Cerebellum (tissue), 4 donors: ENCODE measurements at places on chromosomes 7 and 10.

DNA sequence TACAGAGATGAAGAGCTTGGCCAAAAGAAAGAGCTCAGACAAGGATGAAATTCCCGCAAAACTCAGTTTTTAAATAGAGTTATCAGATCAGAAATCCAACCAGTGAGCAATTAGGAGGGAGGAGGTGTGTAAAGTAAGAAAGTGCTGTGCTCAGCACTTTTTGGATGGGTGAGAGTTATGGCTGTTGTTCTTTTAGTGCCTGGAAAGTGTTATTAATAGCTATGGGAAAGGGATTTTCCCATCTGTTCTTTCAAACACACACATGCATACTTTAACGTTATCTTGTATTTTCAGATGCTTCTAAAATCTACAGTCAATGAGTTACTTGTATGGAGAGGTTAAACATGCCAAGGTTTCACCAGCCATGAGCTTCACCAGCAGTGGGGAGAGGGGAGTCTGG lies 107.3 kb upstream of the TMEM72 start:
- no peak for DNase-seq

- DNase-seq = no peak
These were observed 21.7 kb downstream of the DDIT4 start for GRCh38 chr10:72295330-72295910.

- no peak for DNase-seq
These were observed 6.8 kb downstream of the CYP26A1 start for GRCh38 chr10:93080350-93081046.

GRCh38 chr10:94583124-94583523 lies 37.5 kb downstream of the HELLS start:
- DNase-seq = no peak

GRCh38 chr10:73467206-73467605 lies 28.6 kb downstream of the PPP3CB start:
- no peak for DNase-seq

DNA sequence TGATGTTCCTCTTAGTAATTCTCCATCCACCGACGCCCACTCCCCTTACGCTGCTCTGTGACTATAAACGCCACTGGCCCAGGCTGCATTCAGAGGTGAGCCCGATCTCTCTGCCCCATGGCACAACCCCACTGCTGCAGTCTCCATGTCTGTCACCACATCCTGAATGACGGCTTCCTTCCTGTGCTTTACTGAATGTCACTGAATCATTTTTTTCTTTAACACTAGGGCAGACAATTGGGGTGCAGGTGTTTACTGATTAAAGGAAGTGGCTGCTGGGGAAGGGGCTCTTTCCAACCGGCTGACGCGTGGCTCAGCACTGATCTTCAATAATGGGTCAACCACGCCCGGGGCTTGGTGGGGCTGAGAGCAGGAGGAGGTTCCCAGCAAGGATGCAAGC lies 208.3 kb downstream of the USP6NL start:
- no peak for DNase-seq

DNA sequence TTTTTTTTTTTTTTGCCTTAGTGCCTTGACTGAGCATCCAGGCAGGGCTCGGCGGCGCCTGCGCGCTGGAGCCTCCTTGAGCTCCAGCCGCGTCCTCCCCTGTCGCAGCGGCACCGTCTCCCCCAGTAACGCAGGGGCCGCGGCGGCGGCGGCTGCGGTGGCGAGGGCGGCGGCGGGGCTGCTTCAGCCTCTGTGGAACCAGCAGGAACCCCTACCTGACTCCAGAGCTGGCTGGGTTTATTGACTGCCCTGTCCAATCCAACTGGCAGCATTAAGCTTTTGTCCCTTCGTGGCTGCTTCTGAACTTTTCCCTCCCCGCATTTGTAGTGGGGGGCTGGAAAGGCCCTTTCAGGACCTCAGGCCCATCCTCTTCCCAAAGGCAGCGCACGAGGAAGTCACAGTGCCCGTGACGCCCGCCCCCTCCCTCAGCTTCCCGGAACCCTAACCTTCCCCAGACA lies at the start of gene GPR85:
Gene GPR85 (minus strand): TSS at position 397 of the 458 bp plus-strand sequence. CDS start 2,106 bp downstream, outside the sequence.
- peak; percentile 77 for DNase-seq

- no peak for DNase-seq
These were observed 217.1 kb upstream of the FRMD4A start for GRCh38 chr10:14547816-14548215.

GRCh38 chr10:106560925-106561640 lies 603.4 kb downstream of the SORCS1 start:
- DNase-seq = no peak

GRCh38 chr10:103905441-103905840 lies 12.5 kb downstream of the STN1 start:
- peak; percentile 58 for DNase-seq

DNA sequence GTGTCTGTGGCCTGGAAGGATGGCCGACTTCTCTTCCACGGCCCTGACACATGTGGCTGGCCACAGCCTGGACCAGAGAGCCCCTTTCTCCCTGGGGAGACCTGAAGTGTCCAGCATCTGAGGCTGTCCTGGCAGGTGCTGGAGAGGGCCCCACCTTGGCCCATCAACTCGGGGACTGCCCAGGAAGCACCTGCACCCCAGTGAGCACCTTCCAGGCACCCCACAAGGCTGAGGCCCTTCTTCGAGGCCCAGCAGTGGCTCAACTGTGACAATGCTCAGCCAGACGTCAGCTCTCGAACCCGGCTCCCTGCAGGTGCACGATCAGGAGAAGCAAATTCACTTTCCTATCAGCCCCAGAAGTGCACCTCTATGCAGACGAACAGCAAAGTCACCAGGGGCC lies 24.3 kb downstream of the RGS10 start:
- DNase-seq = no peak

DNA sequence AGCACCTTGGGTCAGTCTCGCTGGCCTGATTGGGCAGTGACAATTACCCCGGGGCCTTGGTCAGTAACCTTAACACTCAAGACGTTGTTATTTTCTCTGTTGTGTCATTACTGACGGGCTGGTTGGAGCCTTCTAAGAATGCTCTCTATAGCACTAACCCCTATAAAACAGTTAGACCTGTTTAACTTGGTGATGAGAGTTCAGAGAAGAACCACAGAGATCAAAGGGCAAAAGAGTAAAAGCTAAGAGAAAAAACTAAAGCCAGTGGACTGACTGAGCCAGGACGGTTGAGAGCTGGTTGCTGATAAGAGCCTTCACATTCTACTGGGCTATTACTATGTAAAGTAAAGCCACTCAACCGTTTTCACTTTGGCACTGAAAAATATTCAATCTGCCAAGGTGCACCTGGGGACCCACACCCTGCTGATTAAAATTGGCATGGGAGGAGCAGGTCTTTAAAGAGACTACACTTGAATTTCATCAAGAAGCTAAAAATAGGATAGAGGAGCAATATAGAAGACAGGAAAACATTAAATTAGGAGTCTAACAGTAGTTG lies 13.6 kb upstream of the ITGB1 start:
- DNase-seq = peak; percentile 21

DNA sequence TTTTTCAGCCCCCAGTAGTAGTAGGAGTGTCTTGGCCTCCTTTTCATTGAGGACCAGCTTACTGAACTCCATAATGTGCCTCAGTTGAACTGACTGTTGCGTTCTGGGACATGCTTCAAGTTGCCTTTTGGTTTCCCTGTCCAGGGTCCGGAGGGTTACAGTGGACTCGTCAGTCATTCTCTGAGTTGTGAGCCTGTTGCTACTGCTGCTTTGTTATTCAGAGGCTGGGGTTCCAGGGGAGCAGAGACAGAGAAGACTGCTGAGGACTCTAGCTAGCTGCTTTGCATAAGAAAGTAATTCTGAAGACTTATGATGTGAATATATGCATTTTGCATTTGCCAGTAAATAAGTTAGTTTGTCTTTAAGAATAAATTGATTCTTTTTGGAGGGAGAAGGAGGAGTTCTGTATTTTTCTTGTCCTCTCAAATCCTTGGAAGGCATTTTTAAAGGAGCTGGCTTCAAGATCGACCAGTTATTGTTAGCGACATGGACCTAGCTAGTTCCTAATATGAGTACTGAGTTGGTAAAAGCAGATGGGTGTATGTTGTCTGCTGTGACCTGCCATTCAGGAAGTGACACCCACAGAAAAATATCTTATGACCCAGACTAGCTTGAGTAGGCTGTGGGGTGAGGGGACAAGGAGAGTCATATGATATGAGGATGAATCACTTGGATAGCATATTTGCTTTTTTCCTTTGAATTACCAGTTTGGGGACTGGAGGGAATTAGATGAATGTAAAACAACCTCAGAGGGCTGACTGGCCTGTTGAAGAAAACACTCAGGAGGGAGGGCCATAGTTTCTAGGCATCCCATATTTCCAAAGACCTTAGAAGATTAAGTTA lies 8.3 kb downstream of the PI4K2A start:
- DNase-seq = no peak

GRCh38 chr10:80461208-80462183 lies 7.4 kb downstream of the TSPAN14 start:
- no peak for DNase-seq

GRCh38 chr10:85596389-85596788 lies 770.2 kb downstream of the GRID1 start:
- DNase-seq = no peak

- DNase-seq = no peak
These were observed 6.9 kb downstream of the ARMC3 start for GRCh38 chr10:22934726-22935125.

DNA sequence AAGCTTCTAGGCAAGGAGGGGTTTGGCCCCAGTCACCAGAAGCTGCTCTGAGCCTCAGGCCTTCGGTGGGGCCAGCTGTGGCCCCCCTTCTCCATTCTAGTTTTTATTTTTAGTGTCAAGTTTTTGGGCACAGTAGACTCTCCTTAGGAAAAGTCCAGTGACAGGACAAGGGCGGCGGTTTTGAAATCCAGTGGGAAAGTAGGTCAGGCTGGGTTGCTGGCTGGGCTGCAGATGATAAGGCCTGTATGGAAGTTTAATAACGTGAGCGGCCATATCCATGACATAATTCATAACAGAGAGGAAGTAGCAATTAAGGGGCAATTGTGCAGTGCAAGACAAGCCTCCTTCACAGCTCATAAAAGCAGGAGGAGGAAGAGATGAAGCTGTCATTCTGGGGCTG lies 87.1 kb upstream of the ZNF716 start:
- DNase-seq = no peak

DNA sequence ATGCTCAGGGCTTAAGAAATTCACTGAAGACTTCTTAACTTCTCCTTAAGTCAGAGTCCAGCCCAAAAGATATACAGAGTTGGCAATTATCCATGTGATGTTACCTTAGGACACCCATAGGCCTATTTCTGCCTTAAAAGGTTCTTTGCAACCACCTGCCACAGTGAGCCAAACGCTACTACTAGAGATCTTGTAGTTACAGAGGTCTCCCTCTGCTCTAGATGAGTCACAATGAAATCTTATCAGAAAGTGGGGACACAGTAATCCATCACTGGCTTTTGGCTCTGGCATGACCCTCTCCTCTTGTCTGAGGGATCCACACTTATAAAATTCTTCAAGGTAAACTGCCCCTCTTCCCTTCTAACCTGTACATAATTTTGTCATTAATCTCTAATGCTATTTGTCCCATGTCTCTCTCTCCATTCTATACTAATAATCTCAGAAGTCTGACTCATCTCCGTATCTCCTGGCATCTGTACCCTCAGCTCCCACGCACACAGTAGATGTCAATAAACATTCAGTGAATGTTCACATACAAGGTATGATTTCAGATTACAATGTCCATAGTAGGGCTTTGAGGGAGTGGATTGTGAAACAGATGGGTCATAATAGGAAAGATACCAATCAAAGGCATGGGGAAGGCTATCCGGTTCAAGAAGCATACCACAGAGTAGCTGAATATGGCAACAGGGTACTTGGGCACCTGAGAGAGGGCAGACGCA lies 112.1 kb downstream of the SGMS1 start:
- DNase-seq = no peak

- no peak for DNase-seq
These were observed 1155.1 kb upstream of the SORCS1 start for GRCh38 chr10:108319434-108320222.

DNA sequence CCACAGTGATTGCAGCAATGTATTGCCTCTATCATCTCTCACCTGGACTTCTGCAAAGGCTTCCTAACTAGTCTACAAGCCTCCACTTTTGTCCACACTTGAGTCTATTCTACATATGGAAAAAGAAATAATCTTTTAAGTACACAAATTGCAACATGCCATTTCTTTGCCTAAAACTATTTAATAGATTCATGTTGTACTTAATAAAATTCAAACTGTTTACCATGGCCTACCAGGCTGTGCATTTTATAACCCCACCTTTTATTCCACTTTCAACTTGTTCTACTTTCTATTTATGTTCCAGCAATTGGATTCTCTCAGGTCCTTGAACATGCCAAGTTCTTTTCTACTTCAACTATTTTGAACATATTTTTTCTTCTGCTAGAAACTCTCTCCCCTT lies 128.7 kb downstream of the GPR85 start:
- no peak for DNase-seq

DNA sequence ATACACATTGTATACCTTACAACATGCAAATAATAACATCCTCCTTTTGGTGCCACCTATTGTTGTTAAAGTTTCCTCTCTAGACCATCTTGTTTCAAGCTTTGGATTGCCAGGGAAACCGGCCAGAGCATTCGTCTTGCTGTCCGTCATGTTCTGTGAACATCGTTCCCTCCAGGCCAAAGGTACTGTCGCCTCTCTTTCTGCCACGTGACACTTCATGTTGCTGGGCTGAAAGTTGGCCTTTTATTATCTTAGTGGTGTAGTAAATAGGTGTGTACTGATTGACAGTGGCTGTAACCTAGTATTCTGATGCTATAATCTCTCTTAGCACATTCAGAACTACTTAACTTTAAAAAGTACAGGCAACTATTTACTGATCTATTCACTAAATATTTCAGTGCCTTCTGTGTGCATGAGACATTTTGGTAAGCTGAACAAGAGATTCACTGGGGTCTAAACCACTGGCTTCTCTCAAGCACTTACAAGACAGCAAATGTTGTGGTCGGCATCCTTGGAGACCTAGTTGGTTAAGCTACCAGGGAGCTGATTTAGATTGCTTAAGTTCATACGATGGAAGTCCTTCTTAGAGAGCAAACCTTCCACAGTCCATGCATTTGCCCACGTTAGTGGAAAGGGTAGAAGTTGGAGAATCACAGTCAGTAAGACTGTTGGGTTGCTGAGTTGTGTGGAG lies 52.4 kb downstream of the SHH start:
- DNase-seq = no peak

DNA sequence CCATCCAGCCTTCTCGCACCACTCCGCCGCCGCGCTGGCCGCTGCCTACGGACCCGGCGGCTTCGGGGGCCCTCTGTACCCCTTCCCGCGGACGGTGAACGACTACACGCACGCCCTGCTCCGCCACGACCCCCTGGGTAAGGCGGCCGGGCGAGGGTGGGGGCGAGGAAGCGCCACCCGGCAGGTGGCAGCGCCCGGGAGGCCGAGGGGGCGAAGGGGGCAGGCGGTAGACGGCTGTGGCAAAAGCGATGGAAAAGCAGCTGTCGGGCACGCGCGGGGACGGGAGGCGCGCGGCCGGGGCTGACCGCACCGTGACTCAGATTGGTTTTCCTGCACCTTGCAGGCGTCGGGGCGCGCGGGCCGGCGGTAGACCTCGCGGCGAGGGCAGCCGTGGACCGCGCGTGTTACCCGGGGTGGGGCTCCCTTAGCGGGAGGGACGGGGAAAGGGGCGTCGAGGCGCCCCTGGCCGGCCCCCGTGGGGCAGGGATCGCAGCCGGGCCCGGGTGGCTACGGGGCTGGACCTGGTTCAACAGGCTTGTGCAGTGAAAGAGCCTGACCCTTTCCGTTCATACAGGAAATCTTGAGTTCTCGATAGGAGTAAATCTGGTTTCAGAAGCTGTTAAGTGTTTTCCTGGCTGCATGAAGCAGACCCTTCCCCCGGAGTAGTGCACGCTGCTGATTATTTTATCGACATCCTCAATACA lies 608 bp downstream of the HHEX start:
- DNase-seq = no peak

GRCh38 chr7:97422046-97422445 lies 304.5 kb downstream of the SDHAF3 start:
- no peak for DNase-seq
